ENCODE measurements at places on chromosomes 12 and 14.

DNA sequence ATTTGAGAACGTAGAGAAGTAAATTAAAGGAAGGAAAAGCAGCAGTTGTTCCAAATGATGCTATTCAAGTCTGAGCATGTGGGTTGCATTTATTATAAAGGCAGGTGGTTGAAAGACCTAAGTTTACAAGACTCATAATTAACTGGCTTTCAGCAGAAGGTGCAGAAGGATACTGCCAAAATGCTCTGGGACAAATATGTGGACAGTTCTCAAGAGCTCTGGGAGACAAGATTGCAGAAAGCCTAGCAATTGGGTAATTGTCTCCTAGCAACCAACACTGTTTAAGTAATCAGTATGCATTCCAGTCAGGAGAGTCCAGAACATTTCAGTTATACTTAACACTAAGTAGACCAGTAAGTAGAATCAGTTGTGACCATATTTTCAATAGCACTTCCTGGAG lies 131.5 kb downstream of the GPR135 start:
- DNase-seq: no peak

DNA sequence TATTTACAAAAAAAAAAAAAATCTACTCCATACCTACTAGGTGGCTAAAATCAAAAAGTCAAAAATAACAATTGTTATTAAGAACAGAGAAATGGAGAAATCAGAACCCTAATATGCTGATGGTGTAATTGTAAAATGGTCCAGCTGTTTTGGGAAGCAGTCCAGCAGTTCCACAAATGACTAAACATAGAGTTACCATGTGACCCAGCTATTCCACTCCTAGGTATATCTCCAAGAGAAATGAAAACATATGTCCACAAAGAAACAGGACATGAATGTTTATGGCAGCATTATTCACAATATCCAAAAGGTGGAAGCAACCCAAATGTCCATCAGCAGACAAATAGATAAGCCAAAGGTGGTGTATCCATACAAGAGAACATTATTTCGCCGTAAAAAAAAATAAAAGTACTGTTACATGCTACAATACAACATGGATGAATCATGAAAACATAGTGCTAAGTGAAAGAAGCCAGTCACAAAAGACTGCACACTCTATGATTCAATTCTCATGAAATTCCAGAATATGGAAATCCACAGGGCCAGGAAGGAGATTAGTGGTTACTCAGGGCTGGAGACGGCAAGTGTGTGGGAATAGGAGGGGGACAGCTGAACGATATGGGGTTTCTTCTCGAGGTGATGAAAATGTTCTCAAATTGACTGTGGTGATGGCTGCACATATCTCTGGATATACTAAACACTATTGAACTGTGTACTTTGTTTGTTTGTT lies 9.1 kb upstream of the DPF3 start:
- no peak for DNase-seq

GRCh38 chr12:46065412-46066166 lies 75.2 kb upstream of the SCAF11 start:
- no peak for DNase-seq

DNA sequence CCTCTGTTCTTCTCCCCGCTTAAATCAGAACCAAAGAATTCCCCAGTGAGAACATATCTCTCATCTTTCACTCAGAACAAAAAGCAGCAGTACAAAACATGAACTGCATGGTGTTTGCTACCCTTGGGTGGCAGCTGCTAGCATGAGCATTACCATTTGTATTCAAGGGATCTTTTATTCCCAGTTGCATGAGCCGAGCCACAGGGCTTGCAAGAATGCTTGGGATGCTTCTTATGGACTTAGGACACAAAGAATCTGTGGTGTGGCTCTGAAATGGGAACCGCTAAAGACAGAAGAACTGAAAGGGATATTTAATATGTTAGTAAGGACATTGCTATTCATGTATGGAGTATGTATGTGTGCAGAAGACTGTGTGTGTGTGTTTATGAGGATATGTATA lies 190.6 kb downstream of the TMX1 start:
- no peak for DNase-seq

DNA sequence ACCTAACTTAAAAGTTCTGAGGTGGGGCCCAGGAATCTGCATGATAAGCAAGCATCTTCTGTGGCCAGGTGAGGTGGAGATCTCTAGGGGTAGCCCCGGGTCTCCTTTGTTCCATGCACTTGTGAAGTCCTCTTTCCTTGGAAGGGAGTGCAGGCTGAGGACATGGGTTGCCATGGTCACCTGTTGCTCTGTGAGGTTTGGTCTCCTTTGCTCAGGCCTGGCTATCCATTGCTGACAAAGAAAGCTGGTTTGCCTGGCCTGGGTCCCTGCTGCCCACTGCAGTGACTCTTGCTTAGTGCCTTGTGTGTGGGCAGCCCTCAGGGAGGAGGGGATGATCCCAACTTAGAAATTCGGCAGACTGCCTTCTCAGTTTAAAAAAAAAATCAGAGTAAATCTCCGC lies 11.1 kb downstream of the NRXN3 start:
- DNase-seq: no peak

DNA sequence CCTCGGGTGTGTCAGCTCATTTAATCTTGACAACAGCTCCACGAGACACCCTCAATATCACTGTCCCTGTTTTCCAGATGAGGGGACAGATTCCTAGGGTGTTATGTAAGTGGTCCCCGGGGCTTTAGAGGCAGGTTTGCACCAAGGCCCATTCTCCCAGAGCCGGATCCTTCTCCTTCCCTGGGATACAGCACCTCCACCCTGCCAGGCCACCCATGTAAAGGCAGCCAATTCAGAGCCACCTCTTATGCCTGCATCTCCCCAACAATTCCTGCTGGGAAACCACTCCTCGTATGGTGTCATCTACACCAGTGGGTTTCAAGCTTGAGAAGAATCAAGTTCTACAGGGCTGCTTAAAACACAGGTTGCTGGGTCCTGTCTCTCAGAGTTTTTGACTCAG lies 4.1 kb upstream of the CYP46A1 start:
- DNase-seq: no peak

DNA sequence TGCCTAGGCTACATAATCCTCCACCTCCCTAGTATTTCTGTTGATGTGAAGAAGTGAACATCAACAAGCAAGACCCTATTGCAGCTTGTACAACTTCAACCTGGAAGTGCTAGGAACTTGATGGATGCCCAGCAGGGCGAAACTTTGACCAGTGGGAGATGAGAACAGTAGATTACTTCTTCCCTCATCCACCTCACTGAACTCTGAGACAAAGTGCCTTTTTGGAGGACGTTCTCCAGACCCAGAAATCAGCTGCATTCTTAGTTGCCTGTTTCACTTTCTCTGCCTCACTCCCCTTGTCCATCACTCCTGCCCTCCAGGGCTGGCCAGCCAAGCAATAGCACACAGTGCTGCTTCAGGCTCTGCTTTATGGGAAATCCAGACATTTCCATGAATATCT lies 683.4 kb downstream of the GALC start:
- DNase-seq: no peak

- DNase-seq: no peak
These were observed 37.1 kb downstream of the CLIP1 start for GRCh38 chr12:122385171-122386016.

DNA sequence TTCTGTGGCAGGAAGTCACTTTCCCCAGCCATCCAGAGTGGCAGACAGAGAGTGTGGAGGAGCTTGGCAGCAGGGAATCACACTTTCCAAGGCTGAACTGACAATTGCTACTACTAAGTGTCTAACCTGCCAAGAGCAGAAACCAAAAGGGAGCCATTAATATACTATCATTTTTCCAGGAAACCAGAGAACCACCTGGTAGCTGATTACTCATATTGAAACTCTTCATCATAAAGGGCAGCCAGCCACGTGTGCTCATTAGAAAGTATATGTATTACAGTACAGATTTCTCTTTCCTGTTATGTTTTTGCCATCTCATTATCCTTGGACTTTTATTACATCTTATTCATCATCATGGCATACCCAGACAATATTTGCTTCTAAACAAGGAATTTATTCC lies 374.9 kb downstream of the GXYLT1 start:
- no peak for DNase-seq

DNA sequence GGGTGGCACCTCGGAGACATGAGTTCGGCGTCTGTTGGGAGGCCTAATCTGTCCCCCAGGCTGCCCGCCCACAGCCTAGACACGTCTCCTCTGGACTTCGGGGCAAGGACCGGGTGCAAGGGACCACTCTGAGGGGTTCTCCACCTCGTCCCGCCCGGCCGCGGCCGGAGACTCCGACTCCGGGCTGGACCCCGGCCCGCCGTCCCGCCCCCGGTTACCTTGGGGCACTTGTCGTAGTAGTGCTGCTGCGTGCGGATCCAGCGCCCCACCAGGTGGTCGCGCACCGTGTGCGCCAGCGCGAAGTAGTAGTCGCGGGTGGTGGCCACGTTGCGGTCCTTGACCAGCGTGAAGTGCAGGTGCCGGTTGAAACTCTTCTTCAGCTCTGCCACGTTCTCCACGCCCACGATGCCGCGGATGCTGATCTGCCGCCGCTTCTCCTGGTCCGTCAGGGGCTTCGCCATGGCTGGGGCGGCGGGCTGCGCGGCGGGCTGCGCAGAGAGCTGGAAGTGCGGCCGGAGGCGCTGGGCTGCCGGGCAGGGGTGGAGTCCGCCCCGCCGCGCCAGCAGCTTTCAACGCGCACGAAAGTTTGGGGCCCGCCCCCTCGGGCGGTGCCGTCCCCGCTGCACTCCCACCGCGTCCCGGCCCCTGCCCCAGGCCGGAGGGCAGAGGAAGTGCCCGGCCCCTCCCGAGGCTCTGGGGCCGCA lies at the start of gene PYGL:
Gene PYGL (minus strand): TSS at position 541 of the 704 bp plus-strand sequence. CDS start 80 bp downstream, at position 461.
- DNase-seq: peak; percentile 84

DNA sequence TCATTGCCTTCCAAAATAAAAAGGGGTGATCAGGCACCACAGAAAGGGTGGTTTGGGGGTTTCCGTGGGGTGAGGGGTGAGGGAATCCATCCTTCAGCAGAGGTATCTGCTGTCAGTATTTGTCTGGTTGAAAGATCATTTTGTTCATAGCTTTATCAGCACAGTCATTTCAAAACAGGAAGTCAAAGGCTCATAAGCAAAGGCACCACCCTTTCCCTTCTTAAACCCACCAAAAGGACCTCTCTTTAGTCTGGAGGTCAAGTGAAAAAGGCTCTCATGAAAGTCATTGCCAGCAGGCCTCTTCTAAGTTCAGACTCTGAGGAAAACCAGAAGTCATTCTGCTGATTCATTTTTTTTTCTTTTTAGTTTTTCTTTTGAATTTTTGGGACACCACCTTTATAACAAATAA lies 6.2 kb downstream of the CHST11 start:
- DNase-seq: no peak

GRCh38 chr12:126591533-126591932 lies 1526.3 kb downstream of the AACS start:
- no peak for DNase-seq

GRCh38 chr12:47731723-47732122 lies 6.4 kb upstream of the ENDOU start:
- no peak for DNase-seq

- no peak for DNase-seq
These were observed 659.4 kb downstream of the BCL11B start for GRCh38 chr14:98612434-98613200.

DNA sequence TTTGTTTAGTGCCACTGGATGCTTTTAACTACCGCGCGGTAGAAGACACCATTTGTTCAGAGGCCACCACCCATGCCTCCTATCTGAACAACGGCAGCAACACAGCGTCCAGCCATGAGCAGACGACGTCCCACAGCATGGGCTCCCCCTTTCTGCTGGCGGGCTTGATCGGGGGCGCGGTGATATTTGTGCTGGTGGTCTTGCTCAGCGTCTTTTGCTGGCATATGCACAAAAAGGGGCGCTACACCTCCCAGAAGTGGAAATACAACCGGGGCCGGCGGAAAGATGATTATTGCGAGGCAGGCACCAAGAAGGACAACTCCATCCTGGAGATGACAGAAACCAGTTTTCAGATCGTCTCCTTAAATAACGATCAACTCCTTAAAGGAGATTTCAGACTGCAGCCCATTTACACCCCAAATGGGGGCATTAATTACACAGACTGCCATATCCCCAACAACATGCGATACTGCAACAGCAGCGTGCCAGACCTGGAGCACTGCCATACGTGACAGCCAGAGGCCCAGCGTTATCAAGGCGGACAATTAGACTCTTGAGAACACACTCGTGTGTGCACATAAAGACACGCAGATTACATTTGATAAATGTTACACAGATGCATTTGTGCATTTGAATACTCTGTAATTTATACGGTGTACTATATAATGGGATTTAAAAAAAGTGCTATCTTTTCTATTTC lies 93.2 kb downstream of the FLRT2 start:
- peak; percentile 60 for DNase-seq

- DNase-seq: no peak
These were observed 243.1 kb upstream of the PWP1 start for GRCh38 chr12:107442326-107442987.

- no peak for DNase-seq
These were observed 103.0 kb downstream of the PEBP1 start for GRCh38 chr12:118238888-118239287.

DNA sequence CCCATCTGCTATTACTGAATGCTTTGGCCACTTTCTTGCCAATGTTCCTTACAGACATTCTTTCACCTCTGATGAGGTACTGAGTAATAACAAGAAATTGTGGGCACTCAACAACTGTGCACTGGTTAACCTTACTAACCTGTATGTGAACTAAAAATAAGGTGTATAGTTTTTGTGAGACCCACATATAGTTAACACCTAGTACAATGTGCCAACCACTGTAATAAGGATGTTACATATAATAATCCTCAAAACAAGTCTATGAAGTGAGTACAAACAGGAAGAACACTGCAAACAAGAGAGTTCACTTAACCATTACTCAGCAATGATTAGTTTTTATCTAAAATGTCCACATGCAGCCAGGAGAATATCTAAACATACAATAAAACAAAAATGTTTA lies 4.5 kb downstream of the DDHD1 start:
- no peak for DNase-seq

DNA sequence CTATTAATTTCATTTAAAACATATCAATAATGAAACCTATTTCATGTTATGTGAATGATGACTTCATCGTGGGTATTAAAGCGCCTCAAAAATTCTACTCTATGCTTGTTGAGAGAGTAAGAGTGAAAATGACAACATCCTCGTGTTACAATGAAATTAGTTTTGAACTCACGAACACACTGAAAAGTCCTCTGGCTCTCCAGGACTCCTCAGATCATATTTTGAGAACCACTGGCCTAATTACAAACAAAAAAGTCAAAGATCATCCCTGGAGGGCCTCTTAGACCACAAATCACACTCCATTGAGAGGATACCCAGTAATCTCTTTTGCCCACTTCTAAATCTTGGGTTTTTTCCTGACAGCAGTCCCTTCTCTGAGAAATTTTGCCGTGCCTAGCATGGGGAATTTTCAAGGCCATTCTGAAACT lies 19.1 kb downstream of the DAAM1 start:
- DNase-seq: no peak

- no peak for DNase-seq
These were observed 20.1 kb upstream of the CERS5 start for GRCh38 chr12:50187084-50187900.

GRCh38 chr12:12217018-12217359 lies 49.9 kb downstream of the LRP6 start:
- no peak for DNase-seq

DNA sequence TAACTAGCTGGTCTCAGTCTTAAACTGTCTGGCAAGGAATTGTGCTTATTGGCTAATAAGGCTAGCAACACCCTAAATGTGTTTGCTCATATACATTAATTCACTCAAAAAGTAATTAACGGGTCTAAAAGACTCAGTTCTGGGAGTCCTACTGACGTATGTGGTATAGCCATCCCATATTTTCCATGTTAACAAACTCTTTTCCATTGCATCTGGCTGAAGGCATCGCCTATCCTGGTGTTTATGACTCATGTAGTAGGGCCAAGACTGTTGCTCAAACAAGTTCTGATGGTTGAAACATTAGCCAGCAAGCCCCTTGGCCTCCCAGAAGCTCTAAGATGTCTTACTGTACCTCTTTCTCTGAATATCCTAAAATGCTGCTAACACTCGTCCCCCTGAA lies 98.5 kb downstream of the PHLDA1 start:
- no peak for DNase-seq

Data from RWPE2 (cell line).